ENCODE measurements at places on chromosomes 6 and 20. TPM values are rescaled to one million over a fixed set of nuclear protein-coding genes. Genes with fewer than 3 reads are reported as not detected.

Gene TXLNB
- total RNA-seq: 0.73 TPM

Gene BPIFB1
- total RNA-seq: not detected

Gene MLIP
- 2.9 TPM for total RNA-seq

Gene MDFI
- total RNA-seq: 34.7 TPM

Gene WFDC5
- total RNA-seq: not detected

Gene PSMF1
- 110 TPM for total RNA-seq

Gene PBOV1
- total RNA-seq: not detected

Gene TMEM170B
- 2.7 TPM for total RNA-seq

Gene DYNLRB1
- 198 TPM for total RNA-seq

- no peak for DNase-seq
Observed at GRCh38 chr6:34316431-34317171, 67.8 kb upstream of the SMIM29 start.

DNA sequence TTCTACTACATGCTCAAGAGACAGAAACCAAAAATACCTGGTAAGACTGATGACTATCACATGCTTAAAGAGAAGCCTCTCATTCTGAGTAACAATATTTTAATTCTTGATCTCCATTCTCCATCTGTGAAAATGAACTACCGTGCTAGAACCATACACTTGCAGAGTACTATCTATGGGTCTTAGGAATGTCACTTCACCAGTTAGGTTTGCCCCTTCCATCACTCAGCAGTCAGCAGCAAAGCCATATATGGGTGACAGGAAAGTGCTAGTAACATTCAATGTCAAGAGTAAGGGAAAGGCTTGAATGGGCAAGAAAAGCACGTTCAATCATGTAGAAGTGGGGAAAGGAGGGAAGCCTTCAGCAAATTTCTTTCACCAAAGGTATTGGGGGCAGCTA is 2.3 kb downstream of the DNAAF9 start:
- no peak for DNase-seq

DNA sequence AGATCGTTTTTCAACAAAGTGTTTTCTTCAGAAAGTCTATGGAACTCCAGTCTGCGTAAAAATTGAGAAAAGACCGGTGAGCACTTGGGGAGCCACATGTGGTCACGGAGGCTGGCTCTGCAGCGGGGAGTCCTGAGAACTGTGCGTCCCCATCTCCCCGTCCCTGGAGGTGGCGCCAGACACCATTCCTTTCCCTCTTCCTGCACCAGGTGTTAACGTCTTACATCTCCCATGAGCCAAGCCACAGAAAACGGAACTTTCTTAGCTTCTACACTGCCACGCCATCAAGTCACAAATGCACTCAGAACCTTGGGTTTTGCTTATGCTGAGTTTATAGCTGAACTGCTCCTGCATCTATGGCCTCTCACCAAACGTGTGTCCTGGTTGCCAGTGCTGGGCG is 62.6 kb downstream of the GINS1 start:
- DNase-seq: no peak

- DNase-seq: no peak
Observed at GRCh38 chr6:82362878-82363427, 664 bp upstream of the TPBG start.

DNA sequence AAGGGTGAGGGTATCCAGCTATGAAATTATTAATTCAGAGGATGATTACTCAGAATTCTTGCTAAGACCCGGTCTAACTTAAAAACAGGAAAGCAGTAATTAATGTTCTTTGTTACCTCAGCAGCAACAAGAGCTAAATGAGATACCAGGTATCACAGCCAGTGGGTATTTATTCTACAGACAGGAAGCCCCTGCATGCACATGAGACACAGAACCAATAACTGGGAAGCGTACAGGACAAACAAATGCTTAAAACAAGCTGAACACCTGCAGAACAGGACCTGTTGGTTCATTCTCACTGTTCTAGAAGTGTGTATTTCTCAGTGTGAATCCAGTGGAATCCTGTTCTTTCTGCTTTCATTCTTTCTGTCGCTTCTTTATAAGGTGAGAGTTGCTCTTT is 30.9 kb downstream of the SCML4 start:
- DNase-seq: no peak

- DNase-seq: no peak
Observed at GRCh38 chr6:158086054-158086503, 82.0 kb downstream of the SERAC1 start.

DNA sequence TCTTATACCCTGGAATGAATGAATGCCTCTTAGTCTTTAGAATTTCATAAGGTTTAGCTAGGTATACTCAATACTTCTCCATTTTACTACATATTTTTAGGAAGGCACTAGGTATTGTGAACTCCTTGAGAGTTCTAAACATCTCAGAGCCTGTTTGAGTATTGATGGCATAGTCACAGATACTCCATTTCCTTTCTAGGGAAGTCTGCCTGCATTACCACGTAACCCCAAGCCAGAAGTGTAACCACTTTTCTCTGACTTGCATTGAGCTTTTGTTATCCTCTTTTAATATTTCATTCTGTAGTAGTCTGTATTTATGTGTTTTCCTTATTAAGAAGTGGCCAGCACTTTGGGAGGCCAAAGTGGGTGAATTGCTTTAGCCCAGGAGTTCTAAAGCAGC is 12.2 kb downstream of the TOP1 start:
- DNase-seq: no peak

GRCh38 chr6:28769626-28770402 is 154.0 kb downstream of the TRIM27 start:
- no peak for DNase-seq

- DNase-seq: no peak
Observed at GRCh38 chr6:15421945-15422733, 176.3 kb downstream of the JARID2 start.

DNA sequence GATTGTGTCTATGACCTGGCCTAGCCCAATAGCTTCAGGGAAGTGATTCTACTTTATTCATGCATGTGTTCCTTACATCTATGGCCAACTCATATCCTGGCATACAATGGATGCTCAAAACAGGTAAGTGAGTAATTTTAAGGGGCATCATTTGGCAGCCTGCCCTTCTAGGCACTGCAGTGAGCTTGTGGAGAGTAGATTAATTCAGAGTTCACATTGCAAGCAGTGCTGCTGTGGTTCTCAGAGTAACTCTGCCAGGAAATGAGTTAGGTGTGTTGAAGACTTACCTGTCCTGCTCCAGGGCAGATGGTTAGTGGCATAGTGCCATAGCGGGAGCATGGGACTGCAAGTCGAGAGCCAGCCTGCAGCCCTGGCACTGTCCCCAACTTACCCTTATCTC is 158.0 kb downstream of the SCP2D1 start:
- DNase-seq: no peak

DNA sequence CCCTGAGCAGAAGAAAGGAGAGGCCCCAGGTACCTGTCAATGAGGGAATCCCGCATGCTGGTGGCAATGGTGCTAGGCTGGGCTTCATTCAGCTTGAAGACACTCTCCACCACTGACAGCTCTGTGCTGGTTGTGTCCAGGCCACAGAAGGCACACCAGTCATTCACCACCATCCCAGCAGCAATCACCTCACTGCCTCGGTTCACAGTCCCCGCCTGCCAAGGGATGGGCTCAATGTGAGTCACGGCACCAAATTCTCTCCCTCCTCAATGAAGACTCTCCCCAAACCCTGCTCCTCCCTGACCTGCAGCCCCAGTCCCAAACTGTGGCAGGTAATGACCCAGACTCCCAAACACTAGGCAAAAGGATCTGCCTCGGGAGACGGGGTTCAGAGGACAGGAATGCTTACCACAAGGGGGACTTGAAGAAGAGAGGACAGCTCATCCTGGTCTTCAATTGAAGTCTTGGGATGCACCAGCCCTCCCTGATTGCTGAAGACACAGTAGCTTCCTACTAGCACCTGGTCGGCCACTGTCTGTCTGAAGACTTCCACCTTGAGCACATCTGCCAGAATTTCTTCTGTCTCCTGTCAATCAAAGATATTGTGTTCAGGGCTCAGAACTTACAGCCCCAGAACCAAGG is 1.7 kb upstream of the MMP24OS start:
- no peak for DNase-seq

DNA sequence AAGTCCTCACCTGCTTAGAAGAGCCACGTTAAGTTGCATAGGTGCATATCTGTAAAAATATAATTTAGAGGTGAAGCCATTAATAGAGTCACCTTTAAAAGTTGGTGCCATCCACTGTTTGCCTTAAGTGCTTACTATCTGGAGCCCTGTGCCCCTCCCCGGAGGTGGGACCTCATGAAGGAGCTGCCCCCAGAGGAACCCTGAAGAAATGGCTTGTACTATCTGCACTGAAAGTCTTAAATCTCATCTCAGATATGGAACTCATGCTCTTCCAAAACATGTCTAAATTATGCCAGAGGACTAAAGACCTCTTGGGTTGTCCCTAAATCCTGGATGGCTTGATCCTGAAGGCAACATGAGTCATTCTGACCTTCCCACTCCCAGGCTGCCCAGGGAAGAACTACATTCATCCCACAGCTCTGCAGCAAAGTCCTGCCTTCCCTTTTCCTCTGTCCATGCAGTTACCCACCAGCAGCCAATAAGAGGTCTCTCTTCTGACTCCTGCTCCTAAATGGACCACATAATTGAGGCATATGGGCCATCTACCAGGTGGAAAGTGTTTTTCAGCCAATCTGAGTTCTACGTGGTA is 85.3 kb downstream of the ASXL1 start:
- DNase-seq: no peak

DNA sequence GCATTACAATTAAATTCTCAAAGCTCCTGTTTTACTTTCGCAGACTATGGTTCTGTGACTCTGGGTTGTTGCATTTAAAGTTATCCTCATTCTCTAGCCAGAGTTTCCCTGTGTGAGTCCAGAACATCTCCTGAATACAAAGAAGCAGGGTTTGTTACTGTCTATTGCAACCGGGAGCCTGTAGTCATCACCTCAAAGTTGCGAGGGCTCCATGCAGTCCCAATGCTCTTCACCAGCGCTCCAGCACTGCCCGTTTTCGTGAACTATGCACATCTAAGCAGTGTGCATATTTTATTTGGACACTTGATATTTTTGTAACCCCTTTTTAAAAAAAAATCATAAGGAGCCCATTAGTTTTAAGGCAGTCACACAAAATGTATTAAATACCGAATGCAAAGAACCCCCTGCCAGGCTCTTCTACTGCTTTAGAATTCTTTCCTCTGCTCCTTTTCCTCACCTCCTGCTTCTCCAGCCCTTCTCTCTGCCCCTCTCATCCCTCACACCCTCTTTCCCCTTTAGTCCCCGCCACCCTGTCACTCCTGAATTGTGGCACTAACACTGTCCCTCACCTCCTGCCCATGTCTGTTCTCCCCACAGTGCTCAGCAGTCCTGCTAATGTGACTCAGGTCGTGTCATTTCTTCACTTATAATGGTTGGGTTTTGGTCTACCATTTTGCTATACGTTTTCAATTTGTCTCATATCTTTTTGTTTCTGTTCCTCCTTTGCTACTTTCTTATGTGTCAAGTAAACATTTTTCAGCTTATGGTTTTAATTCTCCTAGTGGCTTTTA is 1.1 kb upstream of the HLA-C start:
- no peak for DNase-seq

GRCh38 chr6:63690221-63690620 is 54.6 kb downstream of the PHF3 start:
- DNase-seq: no peak

- no peak for DNase-seq
Observed at GRCh38 chr20:58028123-58028522, 200.3 kb downstream of the ANKRD60 start.

DNA sequence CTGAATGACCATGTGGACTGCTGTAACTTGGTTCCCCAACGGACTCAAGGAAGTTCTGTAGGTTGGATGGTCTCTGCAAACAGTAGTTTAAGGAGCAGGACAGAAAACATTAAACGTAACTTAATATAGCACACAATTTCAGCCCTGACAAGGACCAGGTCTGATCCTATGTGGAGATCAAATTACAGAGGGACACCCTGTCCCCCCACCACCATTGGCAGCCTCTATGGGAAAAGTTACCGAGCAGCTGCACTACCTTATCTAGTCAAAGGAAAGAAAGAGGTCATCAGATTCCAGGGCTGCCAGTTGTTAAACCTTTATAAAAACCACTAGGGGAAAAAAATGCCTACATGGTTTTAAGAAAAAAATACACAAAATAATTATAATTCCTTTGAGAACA is 191.5 kb upstream of the RSPO3 start:
- DNase-seq: no peak

DNA sequence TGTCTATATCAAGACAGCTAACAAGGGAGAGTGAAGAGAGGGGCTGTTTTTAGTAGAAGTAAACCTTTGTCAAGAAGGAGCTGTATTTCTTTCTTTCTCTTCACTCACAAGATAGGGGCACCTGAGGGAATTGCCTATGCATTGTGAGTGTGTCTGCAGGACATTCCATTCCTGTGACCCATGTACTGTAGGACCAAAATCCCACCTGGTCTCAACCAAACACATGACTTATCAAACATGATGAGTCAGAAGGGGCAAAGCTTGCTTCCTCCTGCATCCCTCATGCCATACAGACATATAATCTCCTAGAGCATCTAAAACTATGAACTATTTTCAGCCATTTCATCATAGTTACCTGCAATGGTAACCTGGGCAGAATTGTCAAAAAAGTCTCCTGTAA is 21.8 kb downstream of the PKHD1 start:
- DNase-seq: no peak

GRCh38 chr20:23363257-23363649 is 1.3 kb downstream of the GZF1 start:
- DNase-seq: no peak

DNA sequence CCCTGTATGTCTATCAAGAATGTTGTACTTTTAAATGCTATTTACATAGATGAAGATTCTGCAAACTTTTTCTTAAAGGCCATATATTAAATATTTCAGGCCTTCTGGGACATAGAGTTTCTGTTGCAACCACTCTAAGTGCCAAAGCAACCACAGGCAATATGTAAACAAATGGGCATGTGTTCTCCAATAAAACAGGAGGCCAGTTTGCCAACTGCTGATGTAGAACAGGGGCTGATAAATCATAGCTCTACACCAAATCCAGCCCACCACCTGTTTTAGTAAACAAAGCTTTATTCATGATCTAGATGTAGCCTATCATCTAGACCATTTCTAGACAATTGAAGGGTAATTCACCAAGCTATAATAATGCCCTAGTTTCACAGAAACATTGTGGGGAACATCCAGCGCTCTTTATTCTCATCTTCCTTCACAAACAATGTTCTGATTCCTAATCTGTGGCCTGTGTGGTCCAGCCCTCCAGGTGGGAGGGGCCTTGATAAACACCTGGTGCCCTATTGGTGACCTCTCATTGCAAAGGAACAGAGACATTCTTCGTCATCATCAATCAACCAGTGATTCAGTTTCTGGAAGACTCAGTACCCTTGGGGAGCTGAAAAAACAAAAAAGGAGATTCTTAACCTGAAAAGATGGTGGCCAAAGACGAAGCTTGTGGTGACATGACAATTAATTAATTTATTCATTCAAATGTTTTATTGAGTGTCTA is 80.2 kb downstream of the PREP start:
- DNase-seq: no peak

DNA sequence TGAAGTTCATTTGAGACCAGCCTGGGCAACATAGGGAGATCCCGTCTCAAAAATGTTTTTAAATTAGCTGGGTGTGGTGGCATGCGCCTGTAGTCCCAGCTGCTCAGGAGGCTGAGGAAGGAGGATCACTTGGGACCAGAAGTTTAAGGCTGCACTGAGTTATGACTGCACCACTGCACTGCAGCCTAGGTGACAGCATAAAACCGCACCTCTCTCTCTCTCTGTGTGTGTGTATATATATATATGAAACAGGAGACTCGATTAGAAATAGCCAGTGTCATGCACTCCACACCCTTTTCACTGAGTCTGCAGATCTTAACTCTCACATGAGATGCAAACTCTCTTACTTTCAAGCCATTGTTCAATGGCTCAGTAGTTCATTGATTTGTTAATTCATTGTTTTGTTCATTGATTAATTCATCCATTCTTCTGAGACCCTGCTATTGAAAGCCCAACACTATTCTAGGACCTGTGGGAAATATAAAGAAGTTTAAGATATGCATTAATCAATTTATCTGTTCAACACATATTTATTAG is 52.4 kb upstream of the MRPS10 start:
- no peak for DNase-seq
